Uterus (tissue), 4 donors: ENCODE measurements at places on chromosomes 13 and 19.

DNA sequence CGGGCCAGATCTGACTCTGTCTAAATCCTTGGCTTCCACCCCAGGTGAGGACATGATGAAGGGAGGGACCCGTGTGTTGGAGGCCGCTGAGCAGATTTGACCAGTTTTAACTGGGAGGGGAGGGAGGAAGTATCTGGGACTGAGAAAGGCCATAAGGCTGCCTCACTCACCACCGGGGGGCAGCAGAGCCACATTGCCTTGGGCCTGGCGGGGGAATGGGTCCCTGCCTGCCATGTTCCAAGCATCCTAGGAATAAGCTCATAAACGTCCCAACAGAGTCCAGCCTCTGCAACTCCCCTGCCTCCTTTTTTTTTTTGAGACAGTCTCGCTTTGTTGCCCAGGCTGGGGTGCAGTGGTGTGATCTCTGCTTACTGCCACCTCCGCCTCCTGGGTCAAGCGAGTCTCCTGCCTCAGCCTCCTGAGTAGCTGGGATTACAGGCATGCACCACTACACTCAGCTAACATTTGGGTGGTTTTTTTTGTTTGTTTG is 15.5 kb downstream of the MAST3 start:
- H3K27ac ChIP-seq = no peak overlapping the region
- H3K36me3 ChIP-seq = no peaks in the 10 kb centered on the region
- DNase-seq = peak; percentile 77

DNA sequence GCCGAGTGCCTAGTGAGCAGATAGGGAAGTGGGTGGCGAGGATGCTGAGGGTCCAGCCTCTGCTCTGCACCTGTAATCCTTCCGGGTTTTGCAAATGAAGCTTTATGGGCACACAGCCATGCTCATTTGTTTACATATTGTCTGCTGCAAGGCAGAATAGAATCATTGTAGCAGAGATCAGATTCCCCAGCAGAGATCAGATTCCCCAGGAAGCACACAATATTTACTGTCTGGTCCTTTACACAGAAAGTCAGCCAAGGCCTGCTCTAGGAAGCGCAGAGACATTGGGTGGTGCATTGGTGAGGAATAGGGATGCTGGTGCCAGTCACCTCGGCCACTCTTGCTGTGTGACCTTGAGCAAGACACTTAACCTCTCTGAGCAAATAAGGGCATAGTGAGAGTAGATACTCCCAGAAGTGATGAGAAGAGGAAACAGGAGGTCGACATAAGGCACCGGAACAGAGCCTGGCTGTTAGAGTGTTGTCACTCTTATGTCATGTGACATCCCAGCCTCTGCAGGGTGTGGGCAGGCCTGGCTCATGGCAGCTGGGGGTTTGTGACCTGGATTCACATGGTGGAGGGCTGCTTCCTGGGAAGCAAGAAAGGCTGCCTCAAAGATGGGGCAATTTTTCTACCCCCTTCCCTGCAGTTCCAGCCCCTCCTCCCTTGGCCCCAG is 25.6 kb downstream of the CARM1 start:
- no peaks in the 10 kb centered on the region for H3K4me1 ChIP-seq
- no peak overlapping the region for H3K4me3 ChIP-seq
- no peak overlapping the region for H3K27ac ChIP-seq
- DNase-seq = no peak

- DNase-seq = peak; percentile 44
- no peaks in the 10 kb centered on the region for H3K36me3 ChIP-seq
- H3K4me3 ChIP-seq = no peak overlapping the region
- peak overlapping the region; percentile 71 for H3K27ac ChIP-seq
- no peaks in the 10 kb centered on the region for H3K27me3 ChIP-seq
- no peaks in the 10 kb centered on the region for H3K4me1 ChIP-seq
Measured at GRCh38 chr13:32045982-32046785, 14.6 kb downstream of the FRY start.

- no peak overlapping the region for H3K4me3 ChIP-seq
- H3K4me1 ChIP-seq = no peaks in the 10 kb centered on the region
- DNase-seq = peak; percentile 62
- no peaks in the 10 kb centered on the region for H3K27me3 ChIP-seq
Measured at GRCh38 chr19:44684892-44685863, 13.8 kb upstream of the CEACAM16 start.

DNA sequence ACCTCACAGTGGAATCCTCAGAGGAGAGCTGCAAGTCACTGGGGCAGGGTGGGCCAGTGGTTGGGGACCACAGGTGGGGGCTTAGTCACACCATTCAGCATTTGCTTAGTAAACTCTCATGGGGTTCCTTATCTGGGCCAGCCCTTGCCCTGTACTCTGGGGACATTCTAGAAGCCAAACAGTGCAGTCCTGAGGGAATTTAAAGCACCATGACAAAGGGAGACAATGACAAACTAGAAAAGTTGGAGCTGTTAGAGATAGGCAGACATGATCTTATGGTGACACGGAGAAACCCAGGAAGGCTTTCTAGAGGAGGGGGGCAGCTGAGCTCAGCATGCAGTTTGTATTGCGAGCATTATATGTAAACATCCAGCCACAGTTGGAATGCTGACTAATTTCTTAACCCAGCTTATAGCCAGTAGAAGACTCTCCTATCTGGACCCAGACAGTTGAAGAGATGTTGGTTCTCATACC is 87.6 kb downstream of the ZNF429 start:
- no peak overlapping the region for H3K4me3 ChIP-seq
- H3K27me3 ChIP-seq = no peaks in the 10 kb centered on the region
- no peak overlapping the region for H3K27ac ChIP-seq
- DNase-seq = no peak
- H3K36me3 ChIP-seq = no peaks in the 10 kb centered on the region

GRCh38 chr13:112952759-112953551 is 16.1 kb upstream of the MCF2L start:
- no peaks in the 10 kb centered on the region for H3K4me1 ChIP-seq
- H3K36me3 ChIP-seq = no peaks in the 10 kb centered on the region
- no peak for DNase-seq
- no peak overlapping the region for H3K4me3 ChIP-seq
- H3K27me3 ChIP-seq = no peaks in the 10 kb centered on the region

DNA sequence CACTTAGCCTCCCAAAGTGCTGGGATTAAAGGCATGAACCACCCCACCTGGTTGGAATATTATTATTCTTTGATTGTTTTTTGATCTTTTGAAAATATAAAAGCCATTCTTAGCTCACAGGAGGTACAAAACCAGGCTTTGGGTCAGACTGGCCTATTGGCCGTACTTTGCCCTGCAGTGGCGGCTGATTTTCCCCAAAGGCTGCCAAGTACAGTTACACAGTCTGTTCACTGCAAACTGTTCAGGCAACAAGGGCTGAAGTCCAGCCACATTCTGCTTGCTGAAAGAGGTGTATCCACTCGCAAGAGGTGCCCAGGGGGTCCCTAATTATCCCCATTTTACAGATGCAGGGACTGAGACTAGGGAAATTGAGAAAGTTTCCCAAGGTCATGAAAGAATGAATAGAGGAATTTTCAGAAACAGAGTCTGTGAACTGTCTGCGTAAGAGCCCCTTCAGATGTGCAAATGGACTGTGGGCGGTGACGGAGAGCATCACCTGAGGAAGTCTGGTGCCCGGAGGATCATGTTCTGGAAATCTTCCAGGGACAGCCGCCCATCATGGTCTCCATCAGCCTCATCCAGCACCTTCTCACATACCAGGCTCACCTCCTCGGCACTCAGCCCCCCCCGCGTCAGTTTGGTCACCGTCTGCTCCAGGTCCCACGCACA is 9.0 kb downstream of the CIB3 start:
- H3K4me3 ChIP-seq = no peak overlapping the region
- no peaks in the 10 kb centered on the region for H3K4me1 ChIP-seq
- no peaks in the 10 kb centered on the region for H3K27me3 ChIP-seq
- no peak for DNase-seq
- no peaks in the 10 kb centered on the region for H3K36me3 ChIP-seq
- H3K27ac ChIP-seq = no peak overlapping the region

DNA sequence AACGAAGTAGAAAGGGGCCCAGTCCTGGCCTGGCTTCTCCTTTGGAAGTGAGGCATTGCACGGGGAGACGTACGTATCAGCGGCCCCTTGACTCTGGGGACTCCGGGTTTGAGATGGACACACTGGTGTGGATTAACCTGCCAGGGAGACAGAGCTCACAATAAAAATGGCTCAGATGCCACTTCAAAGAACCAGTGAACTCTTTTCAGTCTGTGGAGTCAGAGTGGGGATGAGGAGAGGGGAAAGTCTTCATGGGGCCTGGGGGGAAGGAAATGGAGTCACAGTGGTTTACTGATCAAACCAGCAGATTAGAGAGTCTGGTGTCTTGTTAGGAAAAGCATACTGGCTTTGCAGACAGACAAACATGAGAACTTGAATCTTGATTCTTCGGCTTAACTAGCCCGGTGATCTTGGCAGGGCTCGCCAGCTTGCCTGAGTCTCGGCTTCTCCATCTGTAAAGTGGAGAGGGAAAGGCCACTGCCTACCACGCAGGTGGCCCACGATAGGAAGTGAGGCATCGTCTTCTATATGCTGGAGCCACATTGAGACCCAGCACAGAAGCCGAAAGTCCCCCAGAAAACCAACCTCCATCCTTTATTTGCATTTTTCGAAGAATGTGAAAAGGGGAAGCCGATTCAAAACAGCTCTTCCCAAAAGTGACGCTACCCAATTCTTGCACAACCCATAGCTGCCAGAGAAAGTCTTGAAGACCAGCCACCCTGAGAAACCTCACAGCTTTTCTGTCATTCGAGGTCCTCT is at the start of gene FFAR1:
TSS of gene FFAR1 (plus strand) at position 732 of the 759 bp plus-strand sequence. CDS start 3,650 bp downstream, outside the sequence.
- H3K27ac ChIP-seq = no peak within 1 kb of the TSS
- H3K36me3 ChIP-seq = no peaks in the 10 kb centered on the region
- no peaks in the 10 kb centered on the region for H3K4me1 ChIP-seq
- H3K27me3 ChIP-seq = no peaks in the 10 kb centered on the region
- no peak for DNase-seq

DNA sequence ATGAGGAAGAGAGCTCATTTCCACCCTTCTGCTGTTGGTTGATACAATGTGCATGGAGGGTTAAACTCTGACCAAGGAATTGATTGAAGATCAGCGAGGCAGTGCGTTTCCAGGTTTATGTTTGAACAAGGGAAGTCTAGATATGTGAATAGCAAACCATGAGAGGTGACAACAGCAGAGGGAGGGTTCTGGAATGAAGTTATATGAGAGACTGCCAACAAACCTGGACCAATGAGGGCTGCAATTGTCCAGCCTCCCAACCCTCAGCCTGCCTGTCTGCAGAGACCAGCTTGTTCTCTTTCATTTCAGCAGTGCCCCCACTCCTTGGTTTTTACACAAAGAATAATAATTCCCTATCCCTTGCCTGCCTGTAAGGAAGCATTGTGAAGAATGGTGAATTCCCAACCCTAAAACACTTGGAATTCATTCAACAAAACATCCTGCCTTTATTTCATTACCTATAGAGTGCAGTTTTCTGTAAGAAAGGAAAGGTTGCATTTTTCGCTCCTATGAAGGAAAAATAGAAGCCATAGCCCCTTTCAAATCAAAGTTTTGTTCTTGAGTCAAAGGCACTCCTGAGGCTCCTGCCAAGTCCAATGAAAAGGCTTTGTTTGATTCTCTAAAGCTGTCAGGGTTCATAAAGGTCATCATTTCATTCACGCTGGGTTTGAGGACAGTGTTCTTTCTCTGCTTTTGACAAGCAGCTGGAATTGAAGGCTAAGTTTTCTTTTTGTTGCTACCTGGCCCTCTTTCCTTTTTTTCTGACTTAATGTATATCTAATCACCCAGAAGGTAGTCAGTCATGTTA is 53.6 kb upstream of the ABCC4 start:
- no peak overlapping the region for H3K4me3 ChIP-seq
- H3K4me1 ChIP-seq = no peaks in the 10 kb centered on the region
- no peak overlapping the region for H3K27ac ChIP-seq
- H3K27me3 ChIP-seq = no peaks in the 10 kb centered on the region
- DNase-seq = no peak
- H3K36me3 ChIP-seq = no peaks in the 10 kb centered on the region

DNA sequence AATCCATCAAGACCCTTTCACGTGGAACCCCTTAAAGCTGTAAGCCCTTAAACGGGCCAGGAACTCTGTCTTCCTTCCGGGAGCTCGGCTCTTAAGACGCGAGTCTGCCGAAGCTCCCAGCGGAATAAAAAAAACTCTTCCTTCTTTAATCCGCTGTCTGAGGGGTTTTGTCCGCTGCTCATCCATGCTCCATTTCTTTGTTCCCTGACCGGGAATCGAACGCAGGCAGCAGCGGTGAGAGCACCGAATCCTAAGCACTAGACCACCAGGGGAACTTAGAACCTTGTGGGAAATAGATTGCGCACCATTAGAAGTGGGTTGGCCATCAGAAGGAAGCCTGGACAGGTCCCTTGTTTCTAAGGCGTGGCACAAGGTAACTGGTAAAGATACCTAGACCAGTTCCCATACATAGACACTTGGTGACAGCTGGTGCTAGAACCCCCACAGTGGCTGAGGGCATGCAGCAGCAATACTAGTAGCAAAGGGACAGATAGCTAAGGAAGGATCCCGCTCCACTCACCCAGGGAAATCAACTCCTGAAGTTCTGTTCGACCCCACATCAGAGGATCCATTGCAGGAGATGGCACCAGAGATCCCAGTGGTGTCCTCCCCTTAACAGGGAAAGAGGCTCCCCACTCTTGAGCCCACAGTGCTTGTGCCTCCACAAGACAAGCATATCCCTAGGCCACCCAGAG is 1.5 kb upstream of the RGCC start:
- peaks cover 5% of the 10 kb centered on the region for H3K4me1 ChIP-seq
- DNase-seq = no peak
- no peak overlapping the region for H3K4me3 ChIP-seq
- no peaks in the 10 kb centered on the region for H3K36me3 ChIP-seq
- H3K27me3 ChIP-seq = no peaks in the 10 kb centered on the region
- H3K27ac ChIP-seq = no peak overlapping the region

DNA sequence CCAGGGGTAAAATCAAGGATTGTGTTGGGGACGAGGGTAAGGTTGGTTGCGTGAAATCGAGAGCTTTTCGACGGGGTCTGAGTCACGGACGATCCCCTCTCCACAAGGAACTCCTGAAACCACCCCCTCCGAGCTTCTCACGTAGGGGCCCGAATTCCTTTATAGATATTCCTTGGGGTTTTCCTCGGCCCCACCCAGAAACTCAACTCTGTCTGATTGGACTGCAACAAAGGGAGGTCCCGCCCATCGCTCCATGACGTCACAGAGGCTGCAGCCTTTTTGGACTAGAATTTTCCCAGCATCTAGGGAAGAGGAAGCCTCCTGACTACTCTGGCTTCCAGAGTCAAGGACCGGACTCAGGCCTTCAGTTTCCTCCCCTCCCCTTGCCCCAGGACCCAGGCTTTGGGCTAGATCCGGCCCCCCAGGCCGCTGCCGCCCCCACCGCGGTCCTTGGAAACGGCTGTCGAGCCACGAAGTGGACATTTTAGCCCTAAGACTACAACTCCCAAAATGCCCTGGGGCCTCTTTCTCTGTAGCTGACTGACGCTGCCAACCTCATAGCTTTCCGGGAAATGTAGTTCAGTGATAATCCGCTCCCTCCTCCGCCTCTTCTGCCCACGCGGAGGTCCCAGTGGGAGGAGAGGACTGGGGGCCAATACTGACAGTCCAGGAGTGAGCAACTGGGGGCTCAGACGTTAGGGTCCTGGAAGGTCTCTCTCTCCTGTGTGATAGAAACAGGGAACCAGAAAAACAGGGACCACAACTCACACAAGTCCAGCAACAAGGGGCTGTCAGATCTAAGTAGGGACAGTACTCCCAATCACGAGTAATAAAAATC is at the start of gene IZUMO1:
TSS of gene IZUMO1 (minus strand) at position 172 of the 838 bp plus-strand sequence. CDS start 1,050 bp downstream, outside the sequence.
- no peaks in the 10 kb centered on the region for H3K36me3 ChIP-seq
- H3K27me3 ChIP-seq = no peaks in the 10 kb centered on the region
- no peak within 1 kb of the TSS for H3K4me3 ChIP-seq
- no peaks in the 10 kb centered on the region for H3K4me1 ChIP-seq
